ENCODE measurements at places on chromosomes 3 and 15.

DNA sequence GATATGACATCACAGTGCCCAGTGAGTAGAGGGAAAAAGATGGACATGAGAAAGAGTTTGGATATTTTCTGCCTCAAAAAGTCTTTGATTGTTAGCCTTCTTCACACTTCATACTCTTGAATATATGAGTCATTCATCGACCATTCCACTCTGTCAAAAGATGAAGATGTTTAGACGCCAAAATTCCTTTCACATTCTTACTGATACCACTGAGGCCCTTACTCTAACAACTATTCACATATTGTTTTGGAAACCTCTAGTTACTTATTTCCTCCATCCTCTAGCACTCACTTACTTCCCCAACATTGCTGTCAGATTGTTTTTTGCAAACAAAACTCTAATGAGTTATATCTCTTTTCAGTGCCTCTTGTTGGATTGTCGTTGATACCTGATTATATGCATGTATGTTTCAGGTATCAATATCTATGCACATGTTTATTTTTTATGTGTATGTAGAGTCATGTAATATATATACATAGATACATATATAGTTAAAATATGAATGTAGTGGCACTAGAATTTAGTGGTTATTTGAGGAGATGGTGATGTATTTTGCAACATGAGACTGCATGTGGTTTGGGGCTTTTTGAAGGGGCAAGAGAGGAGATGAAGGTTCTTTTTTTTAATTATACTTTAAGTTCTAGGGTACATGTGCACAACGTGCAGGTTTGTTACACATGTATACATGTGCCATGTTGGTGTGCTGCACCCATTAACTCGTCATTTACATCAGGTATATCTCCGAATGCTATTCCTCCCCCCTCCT is 40.0 kb upstream of the OR5H6 start:
- DNase-seq = no peak

- no peak for DNase-seq
These were observed 155.6 kb upstream of the HES1 start for GRCh38 chr3:193980326-193980725.

- no peak for DNase-seq
These were observed 62.3 kb downstream of the LDHAL6B start for GRCh38 chr15:59268852-59269407.

- no peak for DNase-seq
These were observed 112.7 kb downstream of the KLF13 start for GRCh38 chr15:31439328-31439727.

- DNase-seq = no peak
These were observed 985 bp downstream of the TRPC1 start for GRCh38 chr3:142724682-142725356.

DNA sequence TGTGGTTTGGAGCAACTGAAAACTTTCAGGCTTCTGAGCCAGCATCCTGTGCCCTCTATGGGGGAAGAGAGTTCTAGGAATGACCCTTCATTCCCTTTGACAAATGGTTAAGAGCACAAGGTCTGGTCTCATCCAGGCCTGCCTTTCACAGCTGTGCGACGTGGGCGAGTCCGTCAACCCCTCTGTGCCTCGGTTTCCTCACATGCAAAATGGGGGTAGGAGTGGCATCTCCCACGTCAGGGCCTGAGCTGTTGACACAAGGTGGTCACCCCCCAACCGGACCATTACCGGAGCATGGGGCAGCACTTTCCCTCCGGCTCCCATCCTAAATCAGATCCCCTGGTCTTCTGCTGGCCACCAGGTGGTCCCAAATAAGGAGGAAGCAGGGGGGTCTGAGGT is 70.4 kb downstream of the ATP2B2 start:
- no peak for DNase-seq

- DNase-seq = no peak
These were observed 1.4 kb downstream of the CRTAP start for GRCh38 chr3:33115024-33115768.

GRCh38 chr3:71486831-71487230 is 96.7 kb downstream of the FOXP1 start:
- no peak for DNase-seq

DNA sequence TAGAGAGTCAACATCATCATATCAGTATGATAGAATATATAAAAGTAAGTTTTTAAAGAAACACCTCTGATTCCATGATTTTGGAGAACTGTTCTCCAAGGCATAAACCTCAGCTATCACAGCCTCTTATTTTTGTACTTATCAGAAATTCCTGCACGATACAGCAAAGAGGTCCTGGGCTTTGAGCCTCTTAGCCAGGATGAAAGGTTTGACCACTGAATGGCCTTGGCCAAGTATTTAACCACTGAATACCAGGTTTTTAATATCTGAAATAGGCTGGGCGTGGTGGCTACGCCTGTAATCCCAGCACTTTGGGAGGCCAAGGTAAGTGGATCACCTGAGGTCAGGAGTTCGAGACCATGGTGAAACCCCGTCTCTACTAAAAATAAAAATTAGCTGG is 1.9 kb upstream of the FAM174B start:
- no peak for DNase-seq

DNA sequence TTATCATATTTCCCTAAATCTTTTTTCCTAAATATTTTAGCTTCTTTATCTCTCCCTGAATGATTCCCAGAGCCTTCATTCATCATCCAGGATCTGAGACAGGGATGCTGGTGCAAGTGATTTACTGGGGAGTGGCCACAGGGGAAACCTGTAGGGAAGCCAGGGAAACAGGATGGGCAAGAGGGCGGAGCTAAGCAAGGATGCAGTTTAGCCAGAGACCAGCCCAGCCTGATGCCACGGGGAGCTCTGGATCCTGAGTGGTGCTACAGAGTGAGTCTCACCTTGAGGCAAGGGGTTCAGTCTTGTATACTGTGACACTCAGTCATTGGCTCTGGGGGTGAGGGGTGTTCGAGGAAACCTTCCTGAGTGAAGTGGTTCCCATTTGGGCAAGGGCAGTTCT is 39.7 kb upstream of the LRRFIP2 start:
- no peak for DNase-seq

DNA sequence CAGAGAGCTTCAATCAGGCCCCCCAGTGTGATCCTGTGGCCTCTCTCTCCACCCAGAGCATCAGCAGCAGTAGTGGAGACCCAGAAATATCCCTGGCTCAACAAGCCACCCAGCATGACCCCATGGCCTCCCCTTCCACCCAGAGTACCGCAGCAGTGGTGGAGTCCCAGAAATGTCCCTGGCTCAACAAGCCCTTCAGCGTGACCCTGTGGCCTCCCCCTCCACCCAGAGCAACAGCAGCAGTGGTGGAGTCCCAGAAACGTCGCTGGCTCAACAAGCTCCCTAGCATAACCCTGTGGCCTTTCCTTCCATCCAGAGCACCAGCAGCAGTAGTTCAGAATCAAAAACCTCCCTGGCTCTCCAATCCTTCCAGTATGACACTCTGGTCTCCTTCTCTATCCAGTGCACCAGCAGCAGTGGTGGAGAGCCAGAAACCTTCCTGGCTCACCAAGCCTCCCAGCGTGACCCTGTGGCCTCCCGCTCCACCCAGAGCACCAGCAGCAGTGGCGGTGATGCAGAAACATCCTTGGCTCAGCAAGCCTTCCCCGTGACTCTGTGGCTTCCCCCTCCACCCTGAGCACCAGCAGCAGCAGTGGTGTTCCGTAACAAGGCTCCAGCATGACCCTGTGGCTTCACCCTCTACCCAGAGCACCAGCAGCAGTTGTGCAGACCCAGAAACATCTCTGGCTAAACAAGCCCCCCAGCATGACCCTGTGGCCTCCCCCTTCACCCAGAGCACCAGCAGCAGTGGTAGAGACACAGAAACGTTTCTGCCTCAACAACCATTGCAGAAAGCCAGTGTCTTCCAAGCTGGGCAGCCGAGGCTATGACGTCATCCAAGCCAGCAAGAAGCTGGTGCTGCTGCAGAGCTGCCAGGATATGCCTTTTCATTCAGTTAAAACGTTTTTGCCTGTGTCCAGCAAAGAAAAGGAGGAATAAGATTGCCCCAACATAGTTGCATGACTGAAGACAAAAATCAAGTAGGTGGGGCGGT is 61.3 kb upstream of the TAMM41 start:
- DNase-seq = no peak

DNA sequence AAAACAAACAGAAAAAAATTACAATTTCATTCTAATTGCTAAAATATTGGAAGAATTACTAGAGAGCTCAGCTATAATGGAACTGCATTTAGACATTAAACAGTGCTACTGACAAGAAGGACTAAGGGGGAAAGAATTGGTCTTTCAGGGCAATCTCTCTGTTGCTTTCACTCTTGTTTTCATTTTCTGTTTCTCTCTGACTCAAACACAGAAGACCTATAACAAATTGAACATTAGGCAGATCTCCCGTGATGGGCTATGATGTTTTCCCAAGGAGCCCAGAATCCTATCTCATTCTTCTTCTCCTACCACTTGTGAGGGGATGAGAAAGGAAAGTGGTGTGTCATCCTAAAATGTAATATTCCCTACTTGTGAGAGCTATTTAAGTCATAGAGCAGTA is 358.0 kb upstream of the TGFBR2 start:
- DNase-seq = no peak

DNA sequence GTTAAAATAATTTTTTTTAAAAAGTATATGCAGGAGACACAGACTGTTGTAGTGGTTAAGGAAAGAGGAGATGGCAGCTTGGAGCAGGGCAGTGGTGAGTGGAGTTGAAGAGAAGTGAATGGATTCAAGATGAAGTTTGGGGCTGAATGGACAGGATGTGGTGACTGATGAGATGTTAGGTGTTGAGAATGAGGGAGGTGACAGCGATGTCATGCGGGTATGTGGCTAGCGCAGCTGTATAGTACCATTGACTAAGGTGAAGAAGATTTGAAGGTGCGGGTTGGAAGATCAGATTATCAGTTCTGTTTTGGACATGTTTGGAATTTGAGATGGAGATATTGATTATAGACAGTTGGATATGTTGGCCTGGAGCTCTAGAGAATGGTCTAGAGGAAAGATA is 20.1 kb downstream of the FBXO22 start:
- no peak for DNase-seq

GRCh38 chr3:171753665-171754408 is 56.4 kb downstream of the PLD1 start:
- no peak for DNase-seq

DNA sequence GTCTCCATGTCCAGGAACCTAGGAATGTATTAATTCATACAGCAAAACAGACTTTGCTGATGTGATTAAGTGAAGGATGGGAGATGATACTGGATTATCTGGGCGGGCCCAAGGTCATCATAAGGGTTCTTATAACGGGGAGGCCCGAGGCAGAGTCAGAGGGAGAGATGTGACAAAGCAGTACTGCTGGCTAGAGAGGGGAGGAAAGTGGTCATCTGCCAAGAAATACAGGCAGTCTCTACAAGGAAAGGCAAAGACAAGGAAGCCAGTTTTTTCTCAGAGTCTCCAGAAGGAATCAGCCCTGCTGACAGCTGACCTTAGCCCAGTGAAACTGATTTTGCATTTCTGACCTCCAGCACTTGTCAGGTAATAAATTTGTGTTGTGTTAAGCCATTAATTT is 66.2 kb upstream of the CORO2B start:
- no peak for DNase-seq

- no peak for DNase-seq
These were observed 20.4 kb downstream of the TMOD2 start for GRCh38 chr15:51771773-51772172.

DNA sequence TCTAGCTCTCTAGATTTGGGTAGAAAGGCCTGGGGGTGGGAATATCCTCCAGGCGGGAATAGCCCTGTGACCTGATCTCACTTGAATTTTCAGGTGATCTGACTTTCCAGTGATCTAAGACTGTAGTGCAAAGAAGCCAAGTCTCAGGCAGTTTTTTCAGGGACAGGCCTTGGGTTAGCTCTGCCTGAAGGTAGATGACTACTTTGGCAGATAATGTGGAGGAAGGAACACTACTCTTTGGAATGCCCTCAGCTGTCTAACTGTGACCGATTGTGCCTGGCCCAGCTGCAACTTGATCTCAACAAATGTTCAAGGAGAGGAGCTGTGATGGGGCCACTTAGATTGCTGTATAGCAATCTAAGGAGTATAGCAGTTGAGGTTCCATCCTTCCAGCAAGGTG is 193.7 kb downstream of the TCF12 start:
- no peak for DNase-seq

DNA sequence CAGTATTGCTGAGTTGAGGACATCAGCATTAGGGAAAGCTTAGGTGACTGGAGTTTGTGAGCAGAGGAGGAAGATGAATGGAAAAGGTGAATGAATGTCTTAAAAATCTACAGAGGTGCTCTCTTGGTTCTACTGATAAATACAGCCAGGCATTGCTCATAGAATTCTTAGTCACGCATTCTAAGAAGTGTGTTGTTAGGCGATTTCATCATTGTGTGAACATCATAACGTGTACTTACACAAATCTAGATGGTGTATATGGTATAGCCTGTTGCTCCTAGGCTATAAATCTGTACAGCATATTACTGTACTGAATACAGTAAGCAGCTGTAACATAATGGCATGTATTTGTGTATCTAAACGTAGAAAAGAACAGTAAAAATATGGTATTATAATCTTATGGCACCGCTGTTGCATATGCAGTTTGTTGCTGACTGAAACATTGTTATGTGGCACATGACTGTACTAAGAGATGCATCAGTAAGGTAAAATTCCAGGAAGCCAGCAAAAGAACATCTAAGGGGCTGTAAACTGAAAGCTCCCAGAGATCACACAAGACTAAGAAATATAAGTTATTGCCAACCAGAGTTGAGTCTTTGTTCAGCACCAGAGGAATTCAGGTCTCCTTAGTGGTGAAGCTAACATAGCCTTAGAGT is 42.9 kb upstream of the ASB14 start:
- no peak for DNase-seq

DNA sequence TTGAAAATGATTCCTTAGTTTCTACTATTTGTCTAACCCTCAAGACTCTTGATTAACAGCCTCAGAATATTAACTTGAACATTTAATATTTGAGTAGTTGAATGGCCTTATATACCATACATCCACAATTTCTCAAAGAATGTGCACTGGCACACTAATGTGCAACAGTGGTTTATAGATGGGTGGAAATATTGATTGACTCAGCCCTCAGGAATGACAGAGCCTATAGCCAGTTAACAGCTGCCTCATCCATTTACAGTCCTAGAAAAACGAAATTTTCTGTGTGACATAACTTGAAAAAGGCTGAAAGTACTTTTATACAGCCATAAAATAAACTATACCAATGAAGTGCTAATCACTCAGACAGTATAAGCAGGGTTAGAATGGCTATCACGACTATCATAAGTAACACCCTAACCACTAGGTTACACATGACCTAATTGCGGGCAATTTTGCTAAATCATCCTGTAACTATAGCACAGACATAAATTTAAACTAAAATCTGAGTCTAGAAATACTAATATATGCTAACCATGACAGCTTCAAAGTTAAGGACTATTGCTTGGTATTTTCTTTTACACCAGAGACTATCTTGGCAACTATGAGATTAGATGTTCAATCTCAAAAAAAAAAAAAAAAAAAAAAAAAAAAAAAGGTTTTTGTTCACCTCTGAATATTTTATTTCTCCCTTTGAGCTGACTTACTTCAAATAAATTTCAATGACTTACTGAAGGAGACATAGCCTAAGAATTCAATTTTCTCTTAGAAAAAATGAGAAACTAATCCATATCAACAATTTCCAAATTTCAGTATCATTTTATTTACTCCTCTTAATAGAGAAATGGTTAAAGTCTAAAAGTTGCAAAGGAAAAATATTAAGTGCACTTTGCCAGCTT is 9.3 kb downstream of the SECISBP2L start:
- DNase-seq = no peak

GRCh38 chr15:95932676-95933075 is 397.8 kb upstream of the NR2F2 start:
- no peak for DNase-seq
